ENCODE measurements at places on chromosomes 5 and 9. TPM values are rescaled to one million over a fixed set of nuclear protein-coding genes. Genes with fewer than 3 reads are reported as not detected.

DNA sequence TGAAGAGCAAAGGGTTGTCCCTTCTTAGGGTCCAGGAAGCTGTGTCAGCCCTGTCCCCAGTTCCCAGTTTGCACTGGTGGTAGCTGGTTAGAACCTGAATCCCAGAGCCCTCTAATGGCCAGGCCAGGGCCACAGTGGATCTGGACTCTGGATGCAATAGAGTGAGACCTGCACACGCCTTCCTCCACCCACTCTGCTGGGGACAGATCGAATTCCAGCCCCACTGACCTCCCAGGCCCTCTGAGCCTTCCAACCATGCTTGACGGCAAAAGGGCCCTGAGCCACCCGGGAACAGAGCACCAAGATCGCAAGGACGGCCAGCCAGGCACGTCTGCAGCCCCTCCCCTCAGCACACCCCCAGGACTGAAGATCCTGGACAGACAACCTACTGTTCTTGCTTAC lies 23.7 kb downstream of the NAIF1 start:
- no peak for DNase-seq

The SLCO6A1 gene
- not detected for total RNA-seq

- DNase-seq = no peak
Observed at GRCh38 chr5:127409246-127409917, 108.1 kb upstream of the PRRC1 start.

DNA sequence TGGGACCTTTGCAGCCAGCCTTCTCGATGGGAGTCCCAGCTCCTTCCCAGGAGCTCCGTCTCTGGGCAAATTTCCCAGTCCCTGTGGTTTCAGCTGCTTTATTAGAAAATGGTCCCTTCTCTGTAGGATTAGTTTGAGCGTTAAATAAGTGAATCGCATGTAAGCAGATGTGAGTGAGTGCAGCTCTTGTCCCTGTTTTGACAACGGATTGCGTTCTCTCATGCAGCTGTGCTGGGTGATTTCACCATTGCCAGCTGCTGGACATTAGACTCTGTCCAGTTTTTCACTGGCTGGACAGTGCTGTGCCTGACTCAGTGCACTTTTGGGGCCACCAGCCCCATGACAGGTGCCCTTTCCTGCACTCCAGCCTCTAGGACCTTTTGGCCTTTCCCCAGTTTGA lies 11.6 kb upstream of the CEL start:
- peak; percentile 3 for DNase-seq

GRCh38 chr5:166795756-166796155 lies 1495.7 kb upstream of the WWC1 start:
- DNase-seq = no peak

GRCh38 chr9:114504341-114505186 lies 709 bp downstream of the WHRN start:
- no peak for DNase-seq

The PCA3 gene
- not detected for total RNA-seq

The FBXO10 gene
- total RNA-seq = 3.4 TPM

DNA sequence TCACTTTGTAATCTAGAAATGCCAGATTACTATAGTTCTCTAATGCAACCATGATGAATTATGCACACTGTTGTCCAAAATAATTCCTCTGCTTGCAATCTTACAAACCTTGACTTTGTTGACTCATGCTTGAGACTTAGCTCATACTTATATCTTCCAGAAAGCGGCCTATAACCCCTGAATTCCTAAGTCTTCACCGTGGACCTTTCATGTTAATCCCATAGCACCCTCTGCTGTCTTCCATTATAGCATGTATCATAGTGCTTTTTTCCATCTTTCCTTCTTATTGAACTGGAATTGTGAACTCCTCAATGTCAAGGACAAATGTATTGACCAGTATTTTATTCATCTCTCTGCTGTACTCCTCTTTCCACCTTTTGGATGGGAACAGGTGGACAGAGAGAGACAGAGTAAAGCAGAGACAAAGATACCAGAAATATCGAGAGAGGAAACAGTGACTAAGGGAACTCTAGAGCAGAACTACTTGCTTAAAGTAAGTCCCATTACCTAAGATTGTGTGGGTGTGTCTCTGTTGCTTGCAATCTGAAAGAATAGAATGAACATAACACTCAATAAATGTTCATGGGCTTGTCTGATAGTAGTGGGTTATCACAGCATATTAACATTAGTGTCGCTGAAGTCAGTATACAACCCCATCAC lies 110.0 kb downstream of the LURAP1L start:
- DNase-seq = peak; percentile 84

GRCh38 chr5:77232574-77233358 lies 22.3 kb downstream of the PDE8B start:
- DNase-seq = no peak

The IFNA2 gene
- total RNA-seq = not detected

The BRD3 gene
- total RNA-seq = 21.8 TPM

The PPP3R2 gene
- total RNA-seq = not detected

DNA sequence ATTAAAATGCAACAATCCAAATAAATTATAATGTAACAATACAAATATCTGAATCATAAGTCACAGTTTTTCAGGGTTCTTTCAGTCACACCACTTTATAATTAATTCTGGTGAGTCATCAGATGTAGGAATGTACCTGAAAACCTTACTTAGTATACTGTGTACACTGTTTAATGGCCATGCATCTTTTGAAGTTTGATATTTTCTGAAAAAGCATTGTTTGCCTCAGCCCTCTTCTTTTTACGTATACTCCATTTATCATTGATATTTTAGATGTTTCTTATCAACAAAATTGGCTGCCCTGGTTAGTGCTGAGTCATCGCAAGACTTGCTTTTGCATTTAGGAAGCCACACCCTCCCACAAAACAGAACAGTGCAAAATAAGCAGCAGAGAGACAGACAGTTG lies 218.6 kb downstream of the PJA2 start:
- DNase-seq = peak; percentile 19

The ADCY2 gene
- not detected for total RNA-seq

The TRPM3 gene
- not detected for total RNA-seq

DNA sequence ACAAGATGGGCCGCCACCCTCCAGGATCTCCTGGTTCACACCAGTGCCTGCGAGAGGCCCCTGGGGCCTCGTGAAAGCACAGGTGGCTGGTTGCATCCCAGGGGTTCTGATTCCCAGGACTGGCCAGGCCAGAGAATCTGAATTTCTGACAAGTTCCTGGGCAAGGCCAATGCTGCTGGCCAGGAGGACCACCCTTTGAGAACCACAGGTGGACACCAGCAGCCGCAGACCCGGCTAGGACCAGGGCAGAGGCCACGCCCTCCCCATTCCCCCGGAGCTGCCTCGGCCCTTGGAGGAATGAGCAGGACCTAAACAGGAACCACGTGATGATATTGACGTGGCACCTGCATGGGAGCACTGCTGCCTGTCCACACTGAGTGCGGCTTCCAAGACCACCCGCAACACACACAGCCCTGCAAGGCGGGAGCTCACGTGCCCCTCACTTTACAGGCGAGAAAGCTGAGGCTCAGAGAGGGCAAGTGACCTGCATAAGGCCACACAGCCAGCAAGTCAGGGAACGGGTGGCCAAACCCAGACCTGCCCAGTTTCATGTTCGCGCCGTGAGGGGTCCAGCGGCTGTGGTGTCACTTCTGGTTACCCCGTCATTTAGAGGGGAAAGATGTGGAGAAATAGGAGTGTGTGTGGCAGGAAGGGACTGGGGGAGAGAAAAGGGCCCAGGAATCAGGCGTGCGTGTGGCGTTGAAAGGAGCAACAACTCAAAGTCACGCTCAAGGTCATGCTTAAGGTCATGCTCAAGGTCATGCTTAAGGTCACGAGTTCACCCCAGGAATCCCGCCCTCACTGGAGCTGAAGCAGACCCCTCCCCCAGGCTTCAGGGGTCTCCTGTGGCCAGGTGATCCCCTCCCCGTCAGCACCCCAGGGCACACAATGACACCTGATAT lies 105.9 kb upstream of the IER5L start:
- no peak for DNase-seq

- no peak for DNase-seq
Observed at GRCh38 chr9:114894206-114894605, 36.2 kb downstream of the TNFSF8 start.

GRCh38 chr9:134326724-134327601 lies 708 bp downstream of the RXRA start:
- DNase-seq = peak; percentile 45

- no peak for DNase-seq
Observed at GRCh38 chr5:56257010-56257409, 23.9 kb upstream of the ANKRD55 start.

DNA sequence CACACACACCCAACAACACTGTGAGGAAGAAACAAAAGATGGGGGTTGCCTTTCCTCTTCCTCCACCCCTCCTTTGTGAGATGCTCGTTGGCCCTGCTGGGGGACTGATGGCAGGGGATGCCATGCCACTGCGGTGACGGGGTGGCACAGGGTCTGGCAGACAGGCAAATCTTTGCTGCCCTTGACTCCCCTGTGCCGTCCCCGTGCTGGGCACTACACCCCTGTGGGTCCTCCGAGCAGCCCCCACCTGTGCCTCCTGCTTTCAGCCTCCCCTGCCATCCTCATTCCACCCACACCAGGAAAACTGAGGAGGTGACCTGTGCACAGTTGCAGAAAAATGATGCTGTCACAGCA lies 40.2 kb upstream of the IER5L start:
- DNase-seq = no peak

DNA sequence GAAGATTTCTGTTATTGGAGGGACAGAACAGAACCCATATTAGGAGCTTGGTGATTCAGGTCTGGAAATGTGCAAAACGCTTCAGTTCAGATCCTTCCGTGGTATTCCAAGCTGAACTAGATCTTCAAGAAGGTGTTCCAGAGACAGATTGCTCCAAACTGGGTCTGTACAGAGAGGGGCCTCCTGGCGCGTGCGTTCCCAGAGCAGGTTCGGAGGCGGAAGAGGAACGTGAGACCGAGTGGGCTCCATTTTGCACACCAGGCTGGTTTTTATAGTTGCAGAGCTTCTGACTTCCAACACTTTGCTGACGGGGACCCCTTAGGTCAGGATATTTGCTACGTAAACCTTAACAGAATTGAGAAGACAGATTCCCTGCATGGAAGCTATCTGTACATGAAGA lies 16.7 kb upstream of the RPL26L1 start:
- DNase-seq = no peak

The AQP3 gene
- 116 TPM for total RNA-seq

DNA sequence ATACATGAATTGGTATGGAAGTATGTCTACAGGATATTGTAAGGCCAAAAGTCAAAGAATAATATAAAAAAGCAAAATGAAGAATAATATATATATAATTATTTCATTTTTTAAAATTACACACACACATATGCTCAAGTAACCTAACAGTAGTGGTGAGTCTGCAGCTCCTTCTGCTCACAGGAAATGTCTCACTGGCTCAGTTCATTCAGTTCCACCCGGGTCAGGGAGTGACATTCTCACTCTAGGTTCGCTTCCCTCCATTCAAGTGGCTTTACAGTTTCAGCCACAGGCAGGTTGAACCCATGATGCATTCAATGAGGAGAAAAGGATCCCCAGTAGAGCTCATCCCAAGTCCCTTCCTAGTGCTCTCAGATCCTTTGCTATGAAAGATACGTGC lies 90.8 kb downstream of the SUSD1 start:
- DNase-seq = no peak

The SPINK6 gene
- total RNA-seq = not detected

GRCh38 chr5:56142614-56143372 lies 90.3 kb downstream of the ANKRD55 start:
- DNase-seq = no peak

The N4BP3 gene
- 0.39 TPM for total RNA-seq

GRCh38 chr9:72949244-72949582 lies 3.6 kb downstream of the ALDH1A1 start:
- DNase-seq = peak; percentile 30

- DNase-seq = no peak
Observed at GRCh38 chr9:78000221-78000620, 31.4 kb downstream of the GNAQ start.

DNA sequence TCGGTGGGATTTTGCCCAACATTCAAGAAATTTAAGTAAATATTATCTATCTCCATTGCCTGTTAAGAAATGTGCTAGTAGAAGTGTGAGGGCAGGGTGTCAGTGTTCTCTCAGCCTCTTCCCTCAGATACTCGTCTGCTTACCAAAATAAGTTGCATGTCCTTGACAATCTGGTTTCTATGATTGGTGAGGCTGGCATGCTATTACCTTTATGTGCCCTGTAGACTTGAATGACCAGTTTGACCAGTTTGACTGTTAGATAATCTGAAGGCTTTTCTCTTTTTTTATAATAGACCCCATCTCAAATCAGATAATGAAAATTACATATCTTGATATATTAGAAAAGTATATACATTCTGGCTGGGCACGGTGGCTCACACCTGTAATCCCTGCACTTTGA lies 348 bp downstream of the CATSPER3 start:
- peak; percentile 62 for DNase-seq

The GGTA1 gene
- total RNA-seq = not detected

GRCh38 chr9:112873773-112874405 lies 16.8 kb downstream of the SLC46A2 start:
- no peak for DNase-seq

DNA sequence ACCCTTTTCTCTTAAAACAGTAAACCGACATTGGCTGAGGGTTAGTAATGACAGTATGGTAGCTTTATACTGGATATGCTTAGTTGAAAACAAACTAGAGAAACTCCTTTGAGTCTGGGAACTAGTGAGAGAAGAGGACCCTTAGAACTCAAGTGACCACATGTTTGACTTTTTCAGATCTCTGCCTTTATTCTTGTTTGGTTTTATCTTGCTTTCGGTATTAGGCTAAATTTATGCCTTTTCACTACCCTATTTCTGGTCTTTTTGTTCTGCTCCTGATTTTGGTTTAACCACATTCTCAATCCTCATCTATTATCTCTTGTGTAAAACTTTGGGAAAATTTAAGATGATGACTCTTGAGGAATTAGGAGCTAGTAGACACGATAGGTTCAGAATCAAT lies 11.0 kb downstream of the SNAPC3 start:
- no peak for DNase-seq
